Esophagus mucosa (tissue), 1 donor: ENCODE measurements at places on chromosomes 12 and 14.

DNA sequence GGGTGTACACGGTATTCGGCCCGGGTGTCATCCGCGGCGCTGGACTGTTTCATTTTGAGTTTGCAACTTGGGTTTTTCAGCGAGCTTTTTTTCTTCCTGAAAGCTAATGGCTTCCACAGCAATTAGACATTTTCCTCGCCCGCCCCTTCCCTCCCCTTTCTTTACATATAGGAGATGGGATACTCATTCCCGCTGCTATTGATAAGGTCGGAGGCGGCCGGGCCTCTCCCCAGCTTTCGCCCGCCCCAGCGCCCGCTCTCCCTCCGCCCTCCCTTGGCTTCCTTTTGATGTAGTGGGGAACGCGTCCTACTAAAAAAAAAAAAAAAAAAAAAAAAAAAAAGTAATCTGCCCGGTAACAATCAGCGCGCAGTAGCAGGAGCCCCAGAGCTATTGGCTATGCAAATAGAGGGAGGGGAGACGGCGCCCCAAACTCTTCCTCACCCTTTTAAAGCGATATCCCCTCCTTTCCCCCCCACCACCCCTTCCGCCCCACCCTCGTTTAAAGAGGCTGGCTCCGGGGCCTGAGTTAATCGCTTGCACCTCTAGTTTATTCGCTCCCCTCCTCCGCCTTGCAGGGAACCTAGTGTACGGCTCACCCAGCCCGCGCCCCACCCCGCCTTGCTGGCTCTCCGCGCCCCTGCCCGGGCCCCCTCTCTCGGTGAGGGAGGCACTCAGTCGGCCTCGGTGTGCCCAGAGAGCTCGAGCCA is 1.7 kb upstream of the CCND2 start:
- ATAC-seq, result peak; percentile 77

DNA sequence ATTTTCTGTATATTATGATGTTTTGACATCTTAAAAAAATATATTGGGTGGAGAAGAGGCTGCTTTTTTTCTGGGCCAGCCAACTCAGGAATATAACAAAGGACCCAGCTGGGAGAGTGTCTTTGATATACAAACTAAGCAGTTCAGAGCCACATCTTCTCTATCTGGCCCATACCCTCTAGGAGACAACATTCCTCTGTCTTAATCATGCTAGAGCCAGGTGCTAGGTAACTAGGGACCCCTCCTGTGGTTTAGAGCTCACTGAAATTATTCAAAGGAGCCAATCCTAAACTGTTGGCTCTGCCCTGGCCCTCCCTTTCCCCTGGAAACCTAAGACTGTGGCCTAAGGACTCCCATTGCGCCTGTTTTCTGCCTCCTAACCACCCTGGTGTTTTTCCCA is 193.1 kb upstream of the DIO2 start:
- no peak for ATAC-seq

DNA sequence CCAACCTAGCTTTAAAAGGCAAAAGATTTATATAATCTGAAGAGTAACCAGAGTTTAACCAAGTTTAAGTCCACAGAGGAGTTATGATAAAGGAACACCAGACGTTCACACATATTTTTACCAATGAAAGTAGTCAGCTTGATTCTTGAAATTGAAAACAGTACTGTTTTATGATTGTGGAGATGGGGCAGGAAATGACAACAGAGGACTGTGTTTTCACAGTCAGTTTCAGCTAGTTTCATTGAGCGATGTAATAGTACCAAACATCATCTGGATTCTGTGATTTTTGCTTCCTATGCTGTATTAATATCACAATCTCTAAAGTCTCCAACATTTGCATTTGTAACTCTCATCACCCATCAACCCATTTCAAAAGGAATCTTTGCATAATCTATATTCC is 34.2 kb upstream of the SLC6A15 start:
- no peak for ATAC-seq

GRCh38 chr12:49707812-49708147 is 575 bp upstream of the FMNL3 start:
- no peak for ATAC-seq

- peak; percentile 88 for ATAC-seq
These were observed 195.9 kb upstream of the PLEKHG7 start for GRCh38 chr12:92506891-92507290.

DNA sequence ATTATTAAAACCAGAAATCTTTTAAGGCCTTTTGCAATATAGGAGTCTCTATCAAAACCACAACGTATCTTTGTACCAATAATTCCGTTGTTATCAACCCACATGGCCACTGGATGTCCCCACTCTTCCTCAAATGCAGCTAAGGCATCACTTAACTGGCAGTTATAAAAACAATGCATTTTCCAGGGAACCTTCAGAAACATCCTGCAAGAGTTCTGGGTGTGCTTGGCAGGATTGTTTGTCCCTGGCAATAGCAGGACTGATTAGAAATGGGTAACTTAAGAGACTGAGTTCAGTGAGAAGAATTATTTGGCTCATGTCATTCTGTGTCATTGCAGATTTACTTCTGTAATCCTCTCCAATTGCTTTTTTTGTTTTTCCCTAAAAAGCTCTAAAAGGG is 112.0 kb downstream of the SLC15A5 start:
- no peak for ATAC-seq

- no peak for ATAC-seq
These were observed 2.3 kb downstream of the LHX5 start for GRCh38 chr12:113469224-113469948.

DNA sequence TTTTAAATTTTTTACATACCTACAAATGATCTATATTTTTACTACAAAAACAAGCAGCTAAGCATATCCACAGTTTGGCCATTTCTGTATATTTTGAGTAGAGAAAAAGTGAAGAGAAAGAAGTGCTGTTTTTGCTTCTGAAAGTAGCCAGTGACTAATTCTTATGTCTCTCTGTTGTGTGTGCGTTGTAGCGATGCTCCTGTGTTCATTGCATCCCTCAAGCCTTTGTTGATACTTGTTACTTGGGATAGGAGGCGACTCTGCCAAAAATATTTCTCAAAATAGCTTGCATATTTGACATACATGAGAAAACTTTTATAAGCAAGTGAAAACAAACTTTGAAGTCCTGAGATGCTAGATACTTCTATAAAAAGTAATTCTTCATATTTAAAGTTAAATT is 714.1 kb downstream of the FSCB start:
- no peak for ATAC-seq

GRCh38 chr14:37658156-37658555 is 62.7 kb downstream of the TTC6 start:
- no peak for ATAC-seq

GRCh38 chr12:97404093-97404492 is 58.5 kb upstream of the RMST start:
- no peak for ATAC-seq

DNA sequence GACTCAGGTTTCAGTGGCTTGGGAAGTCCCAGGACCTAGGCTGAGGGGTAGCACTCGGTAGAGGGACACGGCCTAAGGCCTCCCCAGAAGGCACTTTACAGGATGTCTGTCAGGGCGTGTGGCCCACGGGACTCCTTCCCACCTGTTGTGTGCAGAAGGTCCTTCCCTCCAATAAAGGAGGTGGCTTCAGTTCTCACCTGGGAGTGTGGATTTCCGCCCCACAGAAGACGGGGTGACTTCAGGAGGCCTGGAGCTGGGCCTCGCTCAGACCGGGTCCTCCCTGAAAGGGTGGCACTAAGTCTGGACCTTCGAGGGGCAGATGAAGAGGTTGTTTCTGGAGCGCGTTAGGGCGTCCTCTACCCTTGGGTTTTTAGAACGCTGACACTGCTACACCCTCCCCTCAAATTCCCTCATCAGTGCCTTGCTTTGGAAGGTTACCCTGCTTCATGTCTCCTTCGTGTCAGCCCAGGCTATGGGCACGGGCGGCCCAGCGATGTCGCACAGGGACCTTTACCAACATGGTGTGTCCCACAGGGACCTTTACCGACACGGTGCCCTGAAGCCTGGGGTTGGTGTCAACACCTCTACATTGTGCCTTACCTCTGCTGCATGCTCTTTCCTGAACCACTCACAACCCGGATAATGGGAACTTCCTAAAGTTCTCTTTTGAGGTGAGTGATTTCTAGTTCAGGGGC is 7.1 kb downstream of the SLC6A12 start:
- peak; percentile 14 for ATAC-seq

DNA sequence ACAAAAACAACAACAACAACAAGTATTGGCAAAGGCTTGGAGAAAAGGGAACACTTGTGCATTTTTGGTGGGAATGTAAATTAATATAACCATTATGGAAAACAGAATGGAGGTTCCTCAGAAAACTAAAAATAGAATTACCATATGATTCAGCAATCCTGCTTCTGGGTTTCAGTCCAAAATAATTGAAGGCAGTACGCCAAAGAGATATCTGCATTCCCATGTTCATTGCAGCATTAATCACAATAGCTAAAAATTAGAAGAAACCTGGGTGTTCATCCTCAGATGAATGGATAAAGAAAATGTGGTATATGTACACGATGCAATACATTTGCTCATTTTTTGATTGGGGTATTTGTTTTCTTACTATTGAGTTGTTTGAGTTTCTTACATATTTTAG is 813.0 kb downstream of the NRXN3 start:
- ATAC-seq, result no peak

DNA sequence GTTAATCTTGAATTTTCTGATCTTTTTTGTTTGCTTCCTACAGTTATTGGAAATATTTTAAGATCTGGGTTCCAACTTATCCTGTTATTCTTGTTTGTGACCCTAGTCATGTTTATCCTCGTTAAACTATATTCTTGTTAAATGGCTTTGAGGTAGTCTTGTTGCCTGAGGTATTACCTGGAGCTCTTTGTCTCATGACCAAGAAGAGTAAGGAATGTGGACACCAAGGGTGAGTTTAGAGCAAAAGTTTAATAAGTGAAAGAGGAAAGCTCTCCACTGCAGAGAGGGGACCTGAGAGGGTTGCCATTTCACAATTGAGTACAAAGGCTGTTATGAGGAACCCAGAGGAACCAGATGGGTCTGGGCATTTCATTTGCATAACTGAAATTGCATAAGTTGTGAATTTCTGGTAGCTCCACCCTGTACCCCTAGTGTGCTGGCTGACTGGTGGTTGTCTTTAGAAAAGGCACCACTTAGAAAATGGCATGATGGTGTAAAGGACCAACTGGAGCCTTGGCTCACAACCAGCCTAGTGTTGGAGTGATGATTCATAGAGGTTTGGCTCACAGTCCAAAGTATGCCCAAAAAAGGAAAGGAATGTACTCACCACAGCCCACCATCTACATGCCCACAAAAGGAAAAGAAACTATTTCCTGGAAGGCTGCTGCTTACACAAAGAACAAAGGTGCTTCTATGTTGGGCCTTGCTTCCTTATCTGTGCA is 36.7 kb upstream of the RESF1 start:
- peak; percentile 54 for ATAC-seq

DNA sequence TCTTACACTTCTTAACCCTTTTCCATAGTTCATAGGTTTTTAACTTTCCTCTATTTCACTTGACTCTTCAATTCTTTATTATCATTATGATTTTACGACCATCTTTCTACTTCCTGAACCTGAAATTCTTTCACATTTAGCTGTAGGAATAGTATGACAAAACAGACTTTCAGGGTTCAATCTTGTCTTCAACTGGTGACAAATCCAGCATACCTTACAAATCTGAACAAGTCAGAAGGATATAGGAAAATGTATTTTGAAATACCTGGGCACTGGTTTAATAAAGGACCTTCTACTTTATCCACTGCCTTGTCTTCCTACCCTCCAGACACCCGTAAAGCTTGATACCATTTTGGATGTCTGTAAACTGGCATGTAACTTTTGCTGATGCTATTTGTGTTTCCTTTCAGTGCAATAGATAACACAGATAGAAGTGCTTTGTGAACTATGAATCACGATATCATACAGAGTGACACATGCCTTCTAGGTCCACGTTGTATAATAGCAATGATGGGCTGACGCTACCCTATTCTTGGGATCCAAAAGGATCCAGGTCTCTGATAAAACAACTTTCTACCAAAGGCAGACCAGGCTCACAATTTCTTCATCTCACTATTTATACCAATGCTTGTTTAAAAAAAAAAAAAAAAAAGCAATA is 77.4 kb upstream of the SAV1 start:
- ATAC-seq, result no peak

- ATAC-seq, result no peak
These were observed 312.1 kb downstream of the ITPR2 start for GRCh38 chr12:26520869-26521268.

- ATAC-seq, result no peak
These were observed 38.0 kb upstream of the ESRRB start for GRCh38 chr14:76337635-76338545.

GRCh38 chr12:83960767-83961166 is 951.8 kb downstream of the SLC6A15 start:
- no peak for ATAC-seq

GRCh38 chr14:73616831-73617230 is 4.5 kb downstream of the ACOT6 start:
- ATAC-seq, result no peak

- ATAC-seq, result peak; percentile 42
These were observed 19.1 kb downstream of the TUNAR start for GRCh38 chr14:95895720-95896119.

DNA sequence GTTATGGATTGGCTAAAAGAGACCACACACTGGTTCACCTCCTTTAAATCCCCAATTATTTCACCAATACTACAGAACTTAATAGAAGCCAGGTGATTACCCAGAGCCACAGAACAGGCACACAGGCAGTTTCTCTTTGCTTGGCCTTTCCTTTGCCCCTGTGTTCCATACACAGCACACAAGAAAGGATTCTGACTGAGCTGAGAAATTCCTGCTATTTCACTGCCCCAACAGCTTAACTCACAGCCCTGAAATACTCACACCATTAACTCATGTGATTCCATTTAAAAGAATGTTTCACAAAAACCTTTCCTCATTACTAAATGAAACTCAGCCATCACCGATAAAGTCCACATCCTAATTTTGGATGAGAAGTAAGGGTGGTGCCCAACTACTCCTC is 133.6 kb downstream of the MED13L start:
- no peak for ATAC-seq

DNA sequence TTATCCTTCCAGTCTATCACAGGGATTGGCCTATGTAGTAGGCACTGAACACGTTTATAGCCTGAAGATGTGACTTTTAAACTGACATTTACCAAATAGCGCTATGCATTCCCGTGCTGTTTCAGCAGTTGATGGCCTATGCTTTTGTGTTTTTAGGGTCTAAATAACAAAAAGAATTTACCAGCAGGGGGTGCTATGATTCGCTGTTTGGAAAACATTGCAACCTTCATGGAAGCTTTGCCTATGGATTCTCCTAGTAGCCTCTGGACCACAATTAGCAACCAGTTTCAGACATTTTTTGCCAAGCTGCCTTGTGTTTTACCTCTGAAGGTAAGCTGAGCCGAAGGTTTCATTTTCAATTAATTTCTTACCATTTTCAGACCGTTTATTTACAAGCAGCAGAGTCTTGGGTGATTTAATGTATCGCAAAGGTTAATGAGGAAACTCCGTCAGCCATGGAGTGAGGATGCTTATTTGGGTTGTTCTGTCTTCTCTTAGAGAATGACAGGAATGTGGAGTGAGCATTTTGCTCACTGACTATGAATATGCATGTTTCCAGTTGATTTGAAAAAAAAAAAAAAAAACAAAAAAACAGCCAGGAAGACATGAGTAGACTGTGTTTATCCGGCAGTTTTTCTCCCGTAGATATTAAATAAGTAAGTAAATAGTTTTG is 133.1 kb downstream of the PRIMA1 start:
- no peak for ATAC-seq

- no peak for ATAC-seq
These were observed 26.6 kb upstream of the RTRAF start for GRCh38 chr14:51962711-51963110.

- no peak for ATAC-seq
These were observed 52.6 kb downstream of the GALC start for GRCh38 chr14:87940382-87940781.
